ENCODE measurements at places on chromosomes 1 and 21. TPM values are rescaled to one million over a fixed set of nuclear protein-coding genes. Genes with fewer than 3 reads are reported as not detected.

DNA sequence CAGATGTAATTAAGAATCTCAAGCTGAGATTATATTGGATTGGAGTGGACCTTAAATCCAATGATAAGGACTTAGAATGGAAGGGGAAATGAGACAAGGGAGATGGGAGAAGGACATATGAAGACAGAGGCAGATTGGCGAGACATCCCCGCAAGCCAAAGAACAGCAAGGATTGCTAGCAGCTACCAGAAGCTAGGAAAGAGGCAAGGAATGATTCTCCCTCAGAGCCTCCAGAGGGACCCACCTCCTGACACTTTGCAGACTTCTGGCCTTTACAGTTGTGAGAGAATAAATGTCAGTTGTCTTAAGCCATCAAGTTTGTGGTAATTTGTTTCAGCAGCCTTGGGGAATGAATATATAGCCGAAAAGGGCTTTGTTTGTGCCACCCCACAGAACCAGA, 20.7 kb downstream of the METTL13 start:
- H3K27ac ChIP-seq = no peak overlapping the region
- no peak overlapping the region for H3K4me3 ChIP-seq
- peaks cover 6% of the 10 kb centered on the region for H3K4me1 ChIP-seq

DNA sequence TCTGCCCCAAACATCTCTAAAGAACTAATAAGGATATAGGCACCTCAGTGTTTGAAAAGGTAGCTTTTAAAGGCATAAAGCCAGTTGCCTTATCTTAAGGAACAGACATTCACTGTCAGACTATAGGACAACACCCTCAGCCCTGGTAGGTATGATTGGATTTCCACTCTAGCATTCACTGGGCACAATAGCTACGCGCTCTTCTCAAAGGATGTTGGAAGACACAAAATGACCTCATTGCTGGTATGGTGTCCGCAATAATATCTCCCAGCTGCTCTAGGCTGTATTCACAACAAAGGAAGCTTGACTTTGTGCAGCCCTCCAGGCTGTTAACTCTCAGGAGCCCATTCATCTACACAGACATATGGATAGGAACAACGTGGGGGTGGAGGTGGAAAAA, 119.4 kb upstream of the CXADR start:
- no peak for DNase-seq
- H3K27me3 ChIP-seq = no peaks in the 10 kb centered on the region
- no peak overlapping the region for H3K4me3 ChIP-seq
- H3K27ac ChIP-seq = no peak overlapping the region
- H3K36me3 ChIP-seq = no peaks in the 10 kb centered on the region
- H3K4me1 ChIP-seq = no peaks in the 10 kb centered on the region

Gene RABGAP1L
- total RNA-seq = 64.8 TPM

GRCh38 chr21:42513151-42513984, at the start of gene SLC37A1:
SLC37A1 (plus strand) TSS chr21:42513852; CDS start chr21:42518455, 4,603 bp downstream.
- H3K36me3 ChIP-seq = peaks cover 19% of the 10 kb centered on the region
- peak within 1 kb of the TSS; percentile 87 for H3K4me3 ChIP-seq
- H3K27me3 ChIP-seq = peaks cover 2% of the 10 kb centered on the region
- peak; percentile 76 for DNase-seq

DNA sequence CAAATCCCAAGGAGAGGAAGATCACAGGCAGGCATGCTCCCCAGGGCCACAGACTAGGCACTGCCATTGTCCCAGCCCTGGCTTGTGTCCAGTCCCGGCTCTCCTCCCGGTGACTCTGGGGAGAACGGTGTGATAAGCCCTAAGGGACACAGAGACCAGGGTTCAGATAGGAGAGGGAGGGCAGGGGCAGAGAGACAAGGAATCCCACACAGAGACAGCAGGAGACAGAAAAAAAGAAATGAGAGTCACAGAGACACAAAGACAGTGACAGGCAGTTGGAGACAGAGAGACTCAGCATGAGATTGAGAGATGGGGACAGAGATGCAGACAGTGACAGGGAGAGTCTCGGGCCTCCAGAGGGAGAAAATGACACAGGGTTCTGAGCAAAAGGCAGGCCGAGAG, 361 bp downstream of the INSRR start:
- DNase-seq = no peak
- peaks cover 2% of the 10 kb centered on the region for H3K36me3 ChIP-seq
- no peak overlapping the region for H3K27ac ChIP-seq
- peaks cover 37% of the 10 kb centered on the region for H3K27me3 ChIP-seq
- peak overlapping the region; percentile 61 for H3K4me3 ChIP-seq

Gene RIMS3
- 6.9 TPM for total RNA-seq

Gene DDR2
- 0.34 TPM for total RNA-seq

Gene PGBD5
- total RNA-seq = not detected

Gene OR2L2
- 0.06 TPM for total RNA-seq

DNA sequence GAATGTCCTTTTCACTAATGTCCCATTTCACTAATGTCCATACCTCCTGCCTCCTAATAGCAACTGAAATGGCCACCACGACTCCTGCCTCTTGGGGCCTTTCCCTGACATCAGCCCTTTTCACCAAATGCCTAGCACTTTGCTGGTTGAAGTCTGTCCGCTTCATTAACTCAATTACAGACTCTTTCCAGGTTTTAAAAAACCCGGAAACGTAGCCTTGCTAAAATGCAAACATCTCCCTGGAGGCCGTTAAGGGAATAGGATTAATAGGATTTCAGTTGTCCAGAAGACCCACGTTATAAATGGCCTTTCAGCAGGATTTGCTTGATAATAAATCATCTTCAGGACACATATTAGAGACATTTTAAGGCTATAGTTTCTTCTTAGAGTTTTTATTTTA, 25.7 kb upstream of the ERO1B start:
- H3K4me3 ChIP-seq = no peak overlapping the region
- H3K27me3 ChIP-seq = no peaks in the 10 kb centered on the region
- H3K4me1 ChIP-seq = no peaks in the 10 kb centered on the region

DNA sequence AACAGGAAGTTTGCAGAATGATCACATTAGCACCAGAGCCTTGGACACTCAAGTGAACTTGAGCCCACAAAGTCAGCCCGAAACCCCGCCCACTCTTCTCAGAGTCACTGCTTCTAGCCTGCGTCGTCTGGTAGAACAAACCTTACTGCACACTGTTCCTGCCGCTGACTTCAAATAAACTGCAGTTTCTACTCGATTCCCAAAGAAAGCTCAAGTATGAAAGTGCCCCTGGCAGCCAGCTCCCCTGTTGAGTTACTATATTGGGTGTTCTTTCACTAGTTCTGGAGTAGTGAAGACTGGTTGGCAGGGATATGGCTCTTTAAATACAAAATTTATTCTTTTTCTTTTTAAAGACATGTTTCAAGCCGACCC, 164.7 kb downstream of the GALNT2 start:
- H3K36me3 ChIP-seq = no peaks in the 10 kb centered on the region
- H3K4me1 ChIP-seq = peaks cover 12% of the 10 kb centered on the region
- H3K27me3 ChIP-seq = no peaks in the 10 kb centered on the region
- no peak overlapping the region for H3K27ac ChIP-seq

Gene PLA2G2C
- not detected for total RNA-seq

- DNase-seq = no peak
- no peaks in the 10 kb centered on the region for H3K4me1 ChIP-seq
- no peak overlapping the region for H3K27ac ChIP-seq
- no peak overlapping the region for H3K4me3 ChIP-seq
- H3K27me3 ChIP-seq = no peaks in the 10 kb centered on the region
- no peaks in the 10 kb centered on the region for H3K36me3 ChIP-seq
These were observed 38.0 kb downstream of the FMO4 start for GRCh38 chr1:171351961-171352360.

DNA sequence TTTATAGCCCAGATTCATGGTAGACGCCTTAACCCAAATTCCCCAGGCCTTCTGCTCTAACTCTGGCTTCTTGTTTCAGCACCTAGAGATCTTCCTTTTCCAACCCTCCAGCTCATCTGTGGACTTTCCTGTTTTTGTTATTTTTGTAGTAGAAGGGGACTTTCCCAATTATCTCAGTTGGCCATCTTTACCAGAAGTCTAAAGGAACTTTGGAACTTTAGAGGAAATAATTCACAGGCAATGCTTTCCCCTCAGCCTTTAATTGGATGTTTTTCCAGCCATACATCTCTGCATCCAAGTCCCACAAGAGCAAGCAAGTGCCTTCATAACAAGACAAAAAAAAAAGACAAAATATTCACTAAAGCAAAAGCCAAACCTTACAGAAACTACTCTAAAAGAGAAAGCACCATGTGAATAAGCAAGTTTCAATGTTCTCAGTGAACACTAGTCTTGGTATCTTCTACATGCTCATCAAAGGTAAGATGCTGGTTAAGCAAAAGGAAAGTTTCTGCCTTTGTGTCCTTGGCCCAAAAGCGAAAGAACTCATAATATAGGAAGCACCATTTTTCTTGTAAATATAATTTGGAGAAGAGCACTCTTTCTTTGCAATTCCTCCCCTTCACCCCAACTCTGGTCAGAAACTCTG, 377.3 kb downstream of the SETD4 start:
- H3K27me3 ChIP-seq = peaks cover 25% of the 10 kb centered on the region
- H3K36me3 ChIP-seq = peaks cover 2% of the 10 kb centered on the region
- no peak overlapping the region for H3K27ac ChIP-seq
- no peak overlapping the region for H3K4me3 ChIP-seq

DNA sequence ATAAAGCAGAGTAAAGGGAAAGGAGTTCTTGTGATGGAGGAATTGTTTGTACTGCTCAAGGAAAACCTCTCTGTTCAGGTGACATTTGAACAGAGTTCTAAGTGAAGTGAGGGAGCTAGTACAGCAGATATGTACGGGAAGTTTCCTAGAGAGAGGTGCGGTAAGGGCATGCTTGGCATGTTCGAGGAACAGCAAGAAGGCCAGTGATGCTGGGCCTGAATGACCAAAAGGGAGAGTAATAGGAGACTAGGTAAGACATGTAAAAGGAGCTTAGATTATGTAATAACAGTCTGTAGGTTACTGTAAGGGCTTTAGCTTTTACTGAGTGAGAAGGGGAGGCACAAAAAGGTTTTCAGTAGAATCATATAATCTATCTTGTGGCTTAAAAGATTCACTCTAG, 63.9 kb downstream of the PIK3R3 start:
- H3K27ac ChIP-seq = no peak overlapping the region
- H3K4me3 ChIP-seq = no peak overlapping the region
- H3K27me3 ChIP-seq = peaks cover 2% of the 10 kb centered on the region
- H3K36me3 ChIP-seq = peaks cover 2% of the 10 kb centered on the region
- H3K4me1 ChIP-seq = peaks cover 10% of the 10 kb centered on the region
- no peak for DNase-seq

- H3K27ac ChIP-seq = no peak overlapping the region
- no peak overlapping the region for H3K4me3 ChIP-seq
- DNase-seq = no peak
- no peaks in the 10 kb centered on the region for H3K36me3 ChIP-seq
- H3K4me1 ChIP-seq = no peaks in the 10 kb centered on the region
These were observed 144.1 kb upstream of the ADAMTS5 start for GRCh38 chr21:27110956-27111355.

DNA sequence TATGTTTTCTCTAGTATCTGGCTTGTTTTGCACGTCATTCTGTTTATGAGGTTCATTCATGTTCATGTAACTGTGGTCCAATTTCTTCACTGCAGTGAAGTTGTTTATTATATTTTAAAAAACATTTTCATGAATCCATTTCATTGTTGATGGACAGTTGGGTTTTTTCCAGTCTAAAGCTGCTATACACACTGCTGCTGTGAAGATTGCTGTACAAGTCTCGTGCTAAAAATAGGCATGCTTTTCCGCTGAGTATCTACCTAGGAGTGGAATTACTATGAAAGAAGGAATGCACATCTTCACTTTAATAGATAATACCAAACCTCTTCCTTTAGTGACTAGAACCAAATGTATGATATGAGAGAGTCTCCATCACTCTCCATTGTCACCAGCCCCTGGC, 49.0 kb upstream of the ETS2 start:
- H3K4me1 ChIP-seq = peaks cover 8% of the 10 kb centered on the region
- H3K27ac ChIP-seq = no peak overlapping the region
- H3K4me3 ChIP-seq = no peak overlapping the region
- H3K36me3 ChIP-seq = peaks cover 2% of the 10 kb centered on the region
- no peak for DNase-seq

DNA sequence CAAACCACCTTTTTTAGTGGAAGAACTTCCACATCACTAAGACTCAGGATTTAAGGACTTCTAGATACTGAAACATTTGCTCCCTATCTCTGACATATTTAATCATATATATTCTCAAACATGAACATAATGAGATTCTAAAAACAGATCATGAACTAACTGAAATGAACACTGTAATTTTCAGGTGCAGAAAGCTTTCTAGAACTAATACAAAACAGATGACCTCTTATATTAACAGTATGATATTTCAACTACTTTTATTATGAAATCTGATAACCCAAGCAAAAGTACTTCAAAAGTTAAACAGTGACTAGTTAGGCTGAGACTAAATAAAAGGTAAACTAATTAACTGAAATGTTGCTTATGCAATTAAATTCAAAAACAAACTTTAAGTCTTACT, 157.5 kb downstream of the COP1 start:
- H3K4me1 ChIP-seq = no peaks in the 10 kb centered on the region
- H3K4me3 ChIP-seq = no peak overlapping the region
- H3K27ac ChIP-seq = no peak overlapping the region
- no peaks in the 10 kb centered on the region for H3K27me3 ChIP-seq
- H3K36me3 ChIP-seq = peaks cover 3% of the 10 kb centered on the region
- no peak for DNase-seq

DNA sequence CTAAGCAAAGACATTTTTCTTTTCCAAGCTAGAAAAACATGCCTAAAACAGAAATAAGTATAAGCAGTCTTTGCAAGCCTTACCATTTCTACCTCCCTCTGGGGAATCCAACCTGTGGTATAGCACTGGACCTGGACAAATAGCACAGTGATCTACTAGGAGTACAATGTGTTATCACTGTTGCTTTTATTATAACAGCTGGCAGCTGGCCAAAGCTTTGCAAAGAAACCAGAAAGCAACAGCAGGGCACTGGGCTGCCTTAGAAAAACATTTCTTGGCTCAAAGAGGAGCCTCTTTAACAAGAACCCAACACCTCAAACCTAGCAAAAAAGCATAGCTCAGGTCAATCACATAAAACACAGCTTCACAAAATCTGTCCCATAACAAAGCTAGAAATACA, 294.5 kb upstream of the GREM2 start:
- no peaks in the 10 kb centered on the region for H3K27me3 ChIP-seq
- no peak for DNase-seq
- no peaks in the 10 kb centered on the region for H3K36me3 ChIP-seq
- H3K27ac ChIP-seq = no peak overlapping the region

DNA sequence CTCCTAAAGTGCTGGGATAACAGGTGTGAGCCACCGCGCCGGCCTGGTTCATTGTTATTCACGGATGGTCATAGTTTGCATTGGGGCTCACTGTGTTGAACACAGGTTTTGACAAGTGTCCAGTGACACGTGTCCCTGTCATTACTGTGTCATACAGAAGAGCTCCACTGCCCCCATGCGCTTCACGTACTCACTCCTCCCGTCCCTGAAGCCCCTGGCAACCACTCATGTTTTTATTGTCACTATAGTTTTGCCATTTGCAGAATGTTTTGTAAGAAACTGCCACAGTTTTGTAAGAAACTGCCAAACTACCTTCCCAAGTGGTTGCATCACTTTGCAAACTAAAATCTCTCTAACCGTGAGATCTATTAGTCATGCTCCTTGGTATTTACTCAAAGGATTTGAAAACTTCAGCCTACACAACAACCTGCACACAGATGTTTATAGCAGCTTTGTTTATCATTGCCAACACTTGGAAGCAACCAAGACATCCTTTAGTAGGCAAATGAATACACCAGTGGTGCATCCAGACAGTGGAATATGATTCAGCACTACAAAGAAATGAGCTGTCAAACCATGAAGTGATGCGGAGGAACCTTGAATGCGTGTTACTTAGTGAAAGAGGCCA, 163.2 kb upstream of the COL6A1 start:
- peaks cover 18% of the 10 kb centered on the region for H3K4me1 ChIP-seq
- no peaks in the 10 kb centered on the region for H3K36me3 ChIP-seq
- no peak for DNase-seq
- H3K27ac ChIP-seq = no peak overlapping the region
- peaks cover 3% of the 10 kb centered on the region for H3K27me3 ChIP-seq
